ENCODE measurements at places on chromosomes 13 and 19. TPM values are rescaled to one million over a fixed set of nuclear protein-coding genes. Genes with fewer than 3 reads are reported as not detected.

Gene CEACAM16
- total RNA-seq, result not detected

Gene SLAIN1
- 0.69 TPM for total RNA-seq

Gene CACNG6
- not detected for total RNA-seq

Gene NLRP7
- not detected for total RNA-seq

Gene ACP5
- 0.45 TPM for total RNA-seq

Gene CGB8
- 3.1 TPM for total RNA-seq

Gene SPIB
- total RNA-seq, result not detected

Gene C19orf85
- not detected for total RNA-seq

Gene PALM3
- 0.82 TPM for total RNA-seq

Gene SIGLEC5
- total RNA-seq, result not detected

Gene CEACAM3
- total RNA-seq, result not detected

Gene RASAL3
- total RNA-seq, result not detected

Gene TSEN34
- 39.6 TPM for total RNA-seq

Gene GNG7
- 2.5 TPM for total RNA-seq

Gene SLC17A7
- 0.17 TPM for total RNA-seq

Gene SLC5A5
- total RNA-seq, result not detected

Gene BRME1
- total RNA-seq, result 2.9 TPM

Gene PIP5K1C
- total RNA-seq, result 98.4 TPM

Gene GGN
- 0.80 TPM for total RNA-seq

Gene KLC3
- not detected for total RNA-seq

Gene GIPC3
- 3.3 TPM for total RNA-seq

Gene ZNF549
- 7.1 TPM for total RNA-seq

Gene NCR1
- total RNA-seq, result not detected

Gene POU4F1
- not detected for total RNA-seq

Gene MATK
- not detected for total RNA-seq

Gene NOP53
- total RNA-seq, result 108 TPM

Gene SKA3
- 3.1 TPM for total RNA-seq

Gene TMPRSS9
- total RNA-seq, result 0.15 TPM
